ENCODE measurements at places on chromosomes 2 and 18. TPM values are rescaled to one million over a fixed set of nuclear protein-coding genes. Genes with fewer than 3 reads are reported as not detected.

DNA sequence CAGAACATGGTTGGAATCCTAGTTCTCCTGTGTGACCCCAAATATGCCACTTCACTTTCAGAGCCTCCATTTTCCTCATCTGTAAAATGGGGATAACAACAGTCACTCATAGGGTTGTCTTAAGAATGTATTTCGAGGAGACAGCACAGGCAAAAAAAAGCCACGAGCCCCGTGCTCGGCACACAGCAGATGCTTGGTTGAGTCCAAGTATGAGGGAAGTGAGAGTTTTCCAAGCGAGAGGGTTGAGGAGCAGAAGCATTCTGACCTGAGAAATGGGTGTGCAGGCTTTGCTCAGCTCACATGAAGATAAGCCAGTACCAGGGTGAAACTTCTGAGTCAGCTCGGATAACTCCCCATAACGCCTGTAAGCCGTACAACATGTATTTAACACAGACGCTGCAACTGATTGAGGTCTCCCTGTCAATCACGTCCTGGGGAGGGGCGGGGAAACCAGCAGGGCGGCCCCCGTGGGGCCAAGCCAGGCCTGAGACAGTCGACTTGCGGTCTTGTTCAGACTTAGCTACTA lies 23.0 kb upstream of the ODC1 start:
- DNase-seq = no peak

GRCh38 chr2:30237239-30237965 lies 6.1 kb downstream of the LBH start:
- DNase-seq = peak; percentile 73

DNA sequence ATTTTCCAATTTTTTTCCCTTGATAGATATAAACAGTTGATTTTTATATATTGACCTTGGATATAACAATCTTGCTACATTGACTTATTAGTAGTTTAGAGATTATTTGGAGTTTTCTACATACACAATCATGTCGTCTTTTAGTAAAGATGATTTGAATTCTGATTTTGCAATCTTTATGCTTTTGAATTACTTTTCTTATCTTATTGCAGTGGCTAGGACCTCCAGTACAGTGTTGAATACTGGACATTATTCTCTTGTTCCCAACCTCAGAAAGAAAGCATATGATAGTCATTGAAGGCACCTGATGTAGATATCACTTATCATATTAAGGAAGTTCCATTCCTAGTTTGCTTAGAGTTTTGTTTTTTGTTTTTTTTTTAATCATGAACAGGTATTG lies 90.2 kb downstream of the RAB3GAP1 start:
- no peak for DNase-seq

DNA sequence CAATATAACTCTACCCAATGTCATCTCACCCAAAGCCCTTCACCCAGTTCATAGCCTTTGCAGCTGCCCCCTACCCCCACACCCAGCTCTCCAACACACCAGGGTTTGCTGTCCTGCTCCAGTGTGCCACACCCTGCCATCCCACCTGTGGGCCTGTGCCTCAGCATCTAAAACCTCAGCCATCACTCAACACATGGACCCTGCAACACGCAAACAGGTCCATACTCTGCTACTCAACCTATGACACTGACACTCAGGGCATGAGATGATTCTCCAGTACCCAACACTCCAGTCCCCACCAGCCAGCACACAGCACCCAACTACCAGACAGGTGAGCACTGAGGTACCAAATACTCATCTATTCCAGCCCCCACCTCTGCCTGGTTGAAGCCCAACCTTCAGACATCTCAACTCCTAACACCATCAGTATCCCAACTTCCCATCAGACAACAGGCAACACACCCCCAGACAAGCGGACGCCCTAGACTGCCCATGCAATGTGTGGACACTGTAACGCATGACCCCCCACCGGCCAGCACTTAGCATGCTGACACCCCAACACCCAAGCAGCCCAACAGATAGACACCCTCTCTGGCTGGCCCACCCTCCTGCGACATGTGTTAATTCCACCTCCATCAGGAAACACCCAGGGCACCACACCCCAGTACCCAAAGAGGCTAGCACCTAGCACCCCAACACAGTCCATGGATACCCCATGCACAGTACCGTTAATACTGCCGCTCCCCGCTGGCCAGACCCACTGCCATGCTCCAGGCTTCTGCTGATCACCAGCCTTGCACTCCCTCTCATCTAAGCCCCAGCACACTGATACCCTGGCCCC lies 25.0 kb downstream of the ZAP70 start:
- no peak for DNase-seq

GRCh38 chr18:65435534-65435933 lies 315.3 kb upstream of the CDH7 start:
- no peak for DNase-seq

- DNase-seq = no peak
These were observed 177.3 kb downstream of the ANKRD30B start for GRCh38 chr18:14925281-14925709.

- peak; percentile 4 for DNase-seq
These were observed 46.2 kb downstream of the INHBB start for GRCh38 chr2:120391911-120392665.

Gene NAT8
- total RNA-seq = not detected

Gene VAMP5
- total RNA-seq = 51.9 TPM

Gene MOCOS
- 0.17 TPM for total RNA-seq

Gene DYNAP
- not detected for total RNA-seq

Gene ST6GAL2
- total RNA-seq = not detected

Measured in activated CD4-positive, alpha-beta memory T cell treated with anti-CD3 and anti-CD28 coated beads for 36 hours (primary cell).